ENCODE measurements at places on chromosomes 2 and 18. TPM values are rescaled to one million over a fixed set of nuclear protein-coding genes. Genes with fewer than 3 reads are reported as not detected.

DNA sequence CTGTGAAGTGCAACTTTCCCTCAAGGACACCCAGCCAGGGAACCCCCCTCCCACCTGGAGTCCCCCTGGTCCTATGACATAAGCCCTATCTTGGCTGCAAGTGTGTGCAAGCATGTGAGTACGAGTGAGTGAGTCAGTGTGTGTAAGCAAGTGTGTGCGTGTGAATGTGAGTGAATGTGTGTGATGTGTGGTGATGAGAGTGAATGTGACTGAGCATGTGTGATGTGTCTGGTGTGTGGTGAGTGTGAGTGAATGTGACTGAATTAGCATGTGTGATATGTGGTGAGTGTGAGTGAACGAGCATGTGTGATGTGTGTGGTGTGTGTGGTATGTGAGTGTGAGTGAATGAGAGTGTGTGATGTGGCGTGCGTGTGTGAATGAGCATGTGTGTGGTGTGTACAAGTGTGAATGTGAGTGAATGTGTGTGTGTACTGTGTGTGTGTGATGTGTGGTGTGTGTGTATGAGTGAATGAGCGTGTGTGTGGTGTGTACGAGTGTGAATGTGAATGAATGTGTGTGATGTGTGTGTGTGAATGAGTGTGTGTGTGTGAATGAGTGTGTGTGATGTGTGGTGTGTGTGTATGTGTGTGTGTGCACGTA lies 68.8 kb upstream of the SMAD7 start:
- H3K36me3 ChIP-seq = no peaks in the 10 kb centered on the region
- no peak overlapping the region for H3K4me3 ChIP-seq
- DNase-seq = no peak
- no peak overlapping the region for H3K27ac ChIP-seq
- H3K4me1 ChIP-seq = peaks cover 9% of the 10 kb centered on the region
- H3K27me3 ChIP-seq = peaks cover 2% of the 10 kb centered on the region

KCNG3 gene
- 0.11 TPM for total RNA-seq

ALPP gene
- total RNA-seq = not detected

DNA sequence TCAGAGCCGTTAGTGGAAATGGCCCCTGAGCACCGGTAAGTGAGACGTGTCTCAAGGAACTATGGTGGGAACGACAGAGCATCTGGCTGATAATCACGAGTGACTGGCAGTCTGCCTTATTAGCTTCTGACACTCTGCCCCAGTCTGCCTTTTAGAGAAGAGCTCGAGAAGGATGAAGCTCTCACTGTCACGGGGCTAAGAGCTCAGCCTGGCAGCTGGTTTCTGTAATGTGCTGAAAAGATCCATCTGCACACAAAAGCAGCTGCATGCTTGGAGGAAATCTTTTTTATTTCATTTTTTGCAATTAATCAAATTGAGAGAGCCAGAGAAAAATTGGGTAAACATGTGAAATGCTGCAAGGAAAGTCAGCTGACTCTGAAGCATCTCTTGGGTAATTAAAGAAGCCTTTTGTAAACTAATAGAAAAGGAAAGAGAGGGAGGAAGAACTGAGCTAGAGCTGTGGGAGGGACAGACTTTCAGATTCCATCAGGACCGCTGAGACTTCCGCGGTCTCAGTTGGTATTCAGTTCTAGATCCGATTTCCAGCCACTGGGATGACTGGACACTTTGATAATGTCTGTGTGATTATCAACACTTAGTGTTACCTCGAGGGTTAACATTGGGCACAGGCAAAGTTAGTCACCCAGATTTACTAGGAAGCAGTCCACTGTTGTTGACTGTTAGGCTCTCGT lies 24.4 kb downstream of the MBP start:
- peaks cover 62% of the 10 kb centered on the region for H3K36me3 ChIP-seq
- DNase-seq = no peak
- H3K4me1 ChIP-seq = peaks cover 58% of the 10 kb centered on the region
- peak overlapping the region; percentile 62 for H3K27ac ChIP-seq

DNA sequence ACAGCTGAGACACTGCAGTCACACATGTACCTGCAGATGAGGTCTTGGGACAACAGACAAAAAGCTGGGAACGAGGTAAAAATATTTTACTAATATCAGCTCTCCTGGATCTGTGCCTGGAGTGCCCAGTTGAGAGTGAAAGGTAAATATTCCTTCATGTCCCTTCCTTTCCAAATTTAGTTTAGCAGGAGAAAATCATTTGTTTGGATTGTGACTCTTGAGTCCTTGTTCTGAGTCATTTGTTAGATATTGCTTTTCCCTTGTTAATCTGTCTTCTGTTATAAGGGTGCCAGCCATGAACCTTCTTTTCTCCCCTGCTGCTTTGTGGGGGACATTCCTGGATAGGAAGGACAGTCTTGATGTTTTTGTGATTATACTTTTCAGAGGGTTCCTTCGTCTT lies 329.2 kb downstream of the DSC3 start:
- no peaks in the 10 kb centered on the region for H3K36me3 ChIP-seq
- H3K27ac ChIP-seq = no peak overlapping the region
- no peak overlapping the region for H3K4me3 ChIP-seq
- H3K4me1 ChIP-seq = no peaks in the 10 kb centered on the region
- H3K27me3 ChIP-seq = no peaks in the 10 kb centered on the region
- DNase-seq = no peak

- H3K27me3 ChIP-seq = no peaks in the 10 kb centered on the region
- no peak for DNase-seq
- no peaks in the 10 kb centered on the region for H3K36me3 ChIP-seq
- no peaks in the 10 kb centered on the region for H3K4me1 ChIP-seq
- no peak overlapping the region for H3K27ac ChIP-seq
- no peak overlapping the region for H3K4me3 ChIP-seq
Measured at GRCh38 chr2:163231666-163232065, 393.1 kb upstream of the KCNH7 start.

Data from activated naive CD8-positive, alpha-beta T cell treated with anti-CD3 and anti-CD28 coated beads, Interleukin-2, amount 10 ng/mL, durations not matched to agents 7 days and 5 days (primary cell).